ENCODE measurements at places on chromosomes 7 and 10.

- DNase-seq: no peak
Measured at GRCh38 chr7:132680590-132680989, 104.3 kb upstream of the PLXNA4 start.

DNA sequence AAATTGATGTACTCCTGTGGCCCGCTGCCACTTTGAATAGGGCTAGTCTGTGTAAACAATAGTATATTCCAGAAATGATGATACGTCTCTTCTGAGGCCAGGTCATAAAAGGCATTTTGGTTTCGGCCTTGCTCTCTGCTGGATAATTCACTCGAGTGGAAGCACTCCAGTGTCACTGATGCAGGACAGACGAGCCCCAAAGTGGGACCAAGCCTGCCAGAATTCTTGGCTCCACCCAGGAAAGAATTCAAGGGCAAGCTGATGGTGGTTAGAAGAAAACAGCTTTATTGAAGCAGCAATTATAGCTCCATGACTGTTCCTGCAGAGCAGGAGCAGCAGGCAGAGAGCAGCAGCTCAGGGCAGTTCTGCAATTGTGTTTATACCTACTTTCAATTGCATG is 717.6 kb downstream of the GRM8 start:
- no peak for DNase-seq

DNA sequence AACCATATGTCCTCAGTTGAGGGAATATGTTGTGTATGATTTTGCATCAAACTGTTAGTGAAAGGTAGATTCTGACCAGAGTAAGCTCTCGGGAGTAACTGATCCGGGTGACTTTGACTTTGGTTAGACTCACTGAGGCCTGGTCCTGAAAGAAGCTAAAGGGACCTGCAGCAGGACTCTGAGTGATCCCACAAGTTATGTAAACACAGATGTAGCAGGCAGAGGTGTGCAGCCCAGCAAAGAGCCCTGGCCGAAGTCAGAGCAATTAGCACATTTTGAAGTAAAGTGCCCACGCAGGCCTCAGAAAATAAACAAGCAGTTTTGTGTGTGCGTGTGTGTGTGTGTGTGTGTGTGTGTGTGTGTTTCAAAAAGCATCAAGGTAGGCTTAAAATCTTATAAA is 245.6 kb upstream of the FERD3L start:
- DNase-seq: no peak

GRCh38 chr7:102444961-102445673 is 11.7 kb downstream of the ORAI2 start:
- DNase-seq: no peak

GRCh38 chr10:49173201-49173772 is 14.9 kb downstream of the TMEM273 start:
- no peak for DNase-seq

GRCh38 chr10:76665029-76665428 is 972.6 kb downstream of the KCNMA1 start:
- DNase-seq: no peak
